ENCODE measurements at places on chromosomes 5 and 9.

- DNase-seq: no peak
Observed at GRCh38 chr5:111697881-111698757, 58.9 kb downstream of the NREP start.

- no peak for DNase-seq
Observed at GRCh38 chr5:180540050-180540694, 46.0 kb downstream of the CNOT6 start.

DNA sequence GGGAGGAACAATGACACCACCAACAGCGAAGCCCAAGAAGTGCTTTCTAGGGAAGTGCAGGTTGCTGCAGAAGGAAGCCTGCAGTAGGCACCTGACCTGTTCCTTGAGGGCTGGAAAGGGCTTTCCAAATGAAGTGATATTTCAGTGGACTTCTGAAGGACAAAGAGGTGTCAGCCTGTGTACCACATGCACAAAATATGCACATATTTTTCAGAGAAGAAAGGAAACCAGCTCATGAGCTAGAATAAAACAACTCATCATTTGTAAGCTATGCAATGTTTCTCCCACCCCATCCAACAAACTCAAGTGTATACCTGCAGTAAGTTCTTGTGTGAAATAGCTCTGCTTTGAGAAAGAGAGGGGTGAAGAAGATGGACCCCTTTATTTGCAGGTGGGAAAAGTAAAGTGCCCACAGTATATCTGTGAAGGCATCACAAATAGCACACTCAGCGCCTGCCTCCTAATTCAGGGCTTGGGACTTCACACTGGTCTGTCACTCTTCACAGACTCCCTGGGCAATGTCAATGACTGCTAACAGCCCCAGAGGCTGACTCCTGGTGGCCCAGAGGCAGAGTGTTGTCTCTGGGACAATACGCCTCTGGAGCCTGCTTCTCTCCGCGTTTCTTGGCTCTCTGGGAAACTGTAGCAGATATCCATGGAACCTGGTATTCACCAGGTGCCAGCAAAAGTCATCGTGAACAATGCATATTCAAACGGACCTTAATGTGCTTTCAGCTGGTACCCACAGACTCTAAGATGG lies 198.1 kb upstream of the EFNA5 start:
- DNase-seq: no peak

- no peak for DNase-seq
Observed at GRCh38 chr5:149419859-149420544, 40.9 kb upstream of the IL17B start.

DNA sequence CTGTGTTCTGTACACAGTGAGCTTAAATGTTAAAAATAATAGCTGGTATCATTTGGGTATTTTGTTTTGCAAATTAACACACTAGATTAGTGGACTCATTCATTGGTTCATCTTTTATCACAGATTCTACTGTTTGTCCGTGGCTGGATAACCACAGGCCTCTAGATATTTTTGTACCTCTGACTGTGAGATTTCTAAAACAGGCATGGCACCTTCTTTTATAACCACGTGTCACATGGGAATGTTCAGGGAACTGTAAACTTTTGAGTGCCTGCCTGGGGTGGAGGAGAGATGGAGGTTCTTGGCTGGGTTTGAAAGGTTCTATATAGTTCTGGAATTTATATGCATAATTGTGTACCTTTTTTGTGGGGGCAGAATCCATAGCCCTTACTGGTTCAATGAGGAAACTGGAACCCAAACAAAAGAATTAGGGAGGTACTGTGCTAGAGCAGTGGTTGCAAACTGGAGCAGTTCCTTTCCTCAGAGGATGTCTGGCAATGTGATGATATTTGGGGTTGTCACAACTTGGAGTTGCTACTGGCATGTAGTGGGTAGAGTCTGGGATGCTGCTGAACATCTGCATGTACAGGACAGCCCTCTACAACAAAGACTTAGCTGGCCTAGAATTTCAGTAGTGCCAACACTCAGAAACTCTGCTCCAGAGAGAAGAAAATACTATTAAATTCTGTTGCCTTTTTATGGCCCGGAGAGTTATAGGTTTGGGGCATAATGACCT lies 16.9 kb downstream of the TLE4 start:
- DNase-seq: no peak

DNA sequence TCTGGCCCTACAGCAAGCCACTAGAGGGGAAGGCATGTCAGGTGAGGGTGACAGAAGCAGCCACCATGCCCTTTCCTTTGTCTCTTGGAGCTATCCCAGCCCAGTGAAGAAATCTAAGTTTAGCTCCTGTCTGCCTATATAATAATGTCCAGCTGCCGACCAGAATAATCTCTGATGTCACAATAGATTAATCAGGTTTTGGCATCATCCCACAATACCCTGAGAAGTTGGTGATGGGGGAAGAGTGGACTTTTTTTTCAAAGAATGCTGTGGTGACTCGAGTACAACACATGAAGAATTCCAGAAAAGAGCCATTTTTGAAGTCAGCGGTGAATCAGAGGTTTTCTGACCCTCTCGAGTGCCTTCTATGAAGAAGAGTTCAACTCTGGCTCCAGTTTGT lies 1.7 kb upstream of the TSLP start:
- no peak for DNase-seq

DNA sequence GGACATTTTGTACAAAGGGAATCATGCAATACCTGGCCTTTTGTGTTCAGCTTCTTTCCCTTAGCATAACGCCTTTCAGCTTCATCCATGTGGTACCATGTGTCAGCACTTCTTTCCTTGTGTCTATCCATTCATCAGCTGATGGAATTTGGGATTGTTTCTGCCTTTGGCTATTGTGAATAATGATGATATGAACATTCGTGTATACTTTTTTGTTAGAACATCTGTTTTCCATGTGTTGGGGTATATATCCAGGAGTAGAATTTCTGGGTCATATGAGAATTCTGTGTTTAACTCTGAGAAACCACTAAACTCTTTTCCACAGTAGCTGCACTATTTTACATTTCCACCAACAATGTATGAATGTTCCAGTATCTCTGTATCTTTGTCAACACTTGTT lies 14.8 kb upstream of the PRRC2B start:
- DNase-seq: no peak
